Cortex of kidney (tissue), 1 donor: ENCODE measurements at places on chromosomes 3 and 15.

- DNase-seq: no peak
Observed at GRCh38 chr3:71010726-71011455, 572.6 kb downstream of the FOXP1 start.

DNA sequence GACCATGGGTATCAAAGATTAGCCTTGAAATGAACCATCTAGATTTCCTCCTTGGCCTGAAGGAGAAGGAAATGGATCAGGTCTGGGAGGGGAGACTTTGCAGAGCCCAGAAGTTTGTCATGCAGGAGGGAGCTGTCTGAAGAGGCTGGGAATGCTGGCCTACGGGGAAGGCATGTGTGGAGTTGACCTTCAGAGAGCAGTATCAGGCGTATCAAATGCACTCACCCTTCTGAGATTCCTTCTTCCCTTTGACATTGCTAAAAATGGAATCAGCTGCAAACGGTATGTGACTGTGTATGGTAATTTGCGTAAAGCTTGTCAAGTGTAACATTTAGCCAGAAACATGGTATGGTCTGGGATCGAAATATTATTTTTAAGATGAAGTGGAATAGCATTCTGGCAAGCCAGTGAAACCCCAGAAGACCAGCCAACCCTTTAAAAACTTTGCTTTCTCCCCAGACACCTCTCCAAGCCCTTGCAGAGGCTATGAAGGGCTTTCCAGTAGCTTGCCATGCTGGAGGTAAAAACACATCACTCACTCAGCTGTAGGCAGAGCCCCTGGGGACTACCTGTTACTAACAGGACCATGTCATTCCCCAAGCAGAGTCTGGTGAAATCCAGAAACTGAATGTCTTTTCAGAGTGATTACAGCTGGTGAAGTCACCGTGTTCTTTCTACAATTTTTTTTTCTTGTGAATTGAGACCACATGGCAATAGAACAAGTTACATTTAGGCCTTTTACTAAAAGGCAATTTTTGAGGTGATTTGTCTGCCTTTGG lies 174.7 kb upstream of the SLC24A5 start:
- DNase-seq: no peak

- no peak for DNase-seq
Observed at GRCh38 chr15:54608876-54609835, 587.6 kb downstream of the RSL24D1 start.

DNA sequence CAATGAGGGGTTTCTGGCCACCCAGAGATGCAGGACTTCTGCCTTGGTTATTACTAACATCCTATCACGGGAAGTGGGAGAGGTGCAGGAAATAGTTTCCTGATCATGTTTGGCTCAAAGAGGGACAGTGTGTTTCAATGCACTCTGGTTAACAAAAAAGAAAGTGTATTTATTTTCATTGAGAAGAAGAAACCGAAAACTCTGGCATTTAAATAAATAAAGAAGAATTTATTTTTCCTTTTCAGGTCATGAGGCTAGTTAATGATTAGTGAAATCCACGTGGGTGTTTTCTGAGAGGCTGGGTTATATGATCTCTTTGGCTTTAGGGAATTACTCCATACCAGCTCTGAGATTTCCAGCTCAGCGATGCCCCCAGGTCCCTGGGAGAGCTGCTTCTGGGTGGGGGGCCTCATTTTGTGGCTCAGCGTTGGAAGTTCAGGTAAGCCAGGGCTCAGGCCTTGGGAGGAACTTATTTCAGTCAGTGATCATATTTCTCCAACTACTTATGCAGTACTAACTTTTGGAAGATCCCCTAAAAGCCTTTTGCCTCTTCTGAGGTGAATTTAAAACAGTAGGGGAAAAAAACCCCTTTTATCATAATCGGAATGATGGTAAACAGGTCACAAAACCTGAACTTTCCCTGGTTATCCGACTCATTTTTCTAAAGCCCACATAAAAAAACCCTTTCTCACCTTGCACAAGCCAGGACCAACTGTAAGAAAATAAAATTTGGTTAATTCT lies at the start of gene PLA1A:
TSS of gene PLA1A (plus strand) at position 338 of the 741 bp plus-strand sequence. CDS start at position 367, 29 bp downstream.
- DNase-seq: no peak

DNA sequence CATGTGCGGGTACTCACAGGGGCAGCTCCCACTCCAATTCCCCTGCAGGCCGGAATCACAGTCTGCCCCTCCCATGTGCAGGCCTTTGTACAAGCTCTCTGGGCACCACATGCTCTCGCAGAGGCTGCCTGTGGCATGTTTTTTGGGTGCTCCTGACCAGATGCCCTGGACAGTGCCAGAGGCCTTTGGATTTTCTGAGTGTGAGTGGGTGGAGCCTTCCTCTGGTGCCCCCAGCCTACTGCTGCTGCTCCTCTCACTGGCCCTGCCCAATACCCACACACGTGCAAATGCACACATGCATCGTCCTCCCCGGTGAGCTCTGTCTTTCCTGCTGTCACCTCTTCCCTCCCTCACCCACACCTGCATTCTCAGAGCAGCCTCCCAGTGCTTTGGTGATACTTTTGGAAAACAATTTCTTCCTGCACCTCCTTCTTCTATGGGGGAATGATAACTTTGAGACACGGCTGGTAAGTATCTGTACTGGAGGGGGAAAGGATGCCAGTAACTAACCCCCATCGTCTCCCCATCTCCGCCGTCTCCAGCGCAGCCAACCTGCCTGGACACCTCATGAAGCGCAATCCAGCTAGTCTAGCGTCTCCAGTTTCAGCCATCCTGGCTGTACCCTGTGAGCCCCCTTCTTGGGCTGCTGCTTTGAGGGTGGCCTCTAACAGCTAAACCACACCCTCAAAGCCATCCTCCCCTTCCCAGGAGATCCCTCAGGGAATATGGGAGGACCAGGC lies 229.4 kb upstream of the TOPAZ1 start:
- DNase-seq: no peak

GRCh38 chr3:155064920-155065319 lies 15.2 kb upstream of the MME start:
- no peak for DNase-seq

DNA sequence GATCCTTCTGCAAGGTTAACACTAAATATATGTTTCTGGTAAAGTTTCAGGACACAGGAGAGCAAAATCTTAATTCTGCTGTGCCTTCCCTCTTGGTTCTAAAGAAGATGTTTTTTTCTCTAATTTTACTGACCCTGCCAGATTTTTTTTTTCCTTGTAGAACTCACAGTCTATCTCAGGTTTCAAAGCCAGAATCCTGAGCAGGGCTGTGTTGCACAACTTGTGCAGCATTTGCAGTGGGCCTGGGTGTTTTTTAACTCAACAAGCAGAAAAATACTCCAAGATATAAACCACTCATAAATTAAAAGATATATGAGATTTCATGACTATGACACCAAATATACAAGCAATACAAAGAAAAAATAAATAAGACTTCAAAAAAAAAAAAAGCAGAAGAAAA lies 40.2 kb upstream of the ARF4 start:
- DNase-seq: no peak

GRCh38 chr3:127590593-127591465 lies at the start of gene TPRA1:
Gene TPRA1, minus strand, starts transcription at chr3:127590733. Its CDS starts 10,587 bp downstream, at chr3:127580146.
- DNase-seq: no peak

DNA sequence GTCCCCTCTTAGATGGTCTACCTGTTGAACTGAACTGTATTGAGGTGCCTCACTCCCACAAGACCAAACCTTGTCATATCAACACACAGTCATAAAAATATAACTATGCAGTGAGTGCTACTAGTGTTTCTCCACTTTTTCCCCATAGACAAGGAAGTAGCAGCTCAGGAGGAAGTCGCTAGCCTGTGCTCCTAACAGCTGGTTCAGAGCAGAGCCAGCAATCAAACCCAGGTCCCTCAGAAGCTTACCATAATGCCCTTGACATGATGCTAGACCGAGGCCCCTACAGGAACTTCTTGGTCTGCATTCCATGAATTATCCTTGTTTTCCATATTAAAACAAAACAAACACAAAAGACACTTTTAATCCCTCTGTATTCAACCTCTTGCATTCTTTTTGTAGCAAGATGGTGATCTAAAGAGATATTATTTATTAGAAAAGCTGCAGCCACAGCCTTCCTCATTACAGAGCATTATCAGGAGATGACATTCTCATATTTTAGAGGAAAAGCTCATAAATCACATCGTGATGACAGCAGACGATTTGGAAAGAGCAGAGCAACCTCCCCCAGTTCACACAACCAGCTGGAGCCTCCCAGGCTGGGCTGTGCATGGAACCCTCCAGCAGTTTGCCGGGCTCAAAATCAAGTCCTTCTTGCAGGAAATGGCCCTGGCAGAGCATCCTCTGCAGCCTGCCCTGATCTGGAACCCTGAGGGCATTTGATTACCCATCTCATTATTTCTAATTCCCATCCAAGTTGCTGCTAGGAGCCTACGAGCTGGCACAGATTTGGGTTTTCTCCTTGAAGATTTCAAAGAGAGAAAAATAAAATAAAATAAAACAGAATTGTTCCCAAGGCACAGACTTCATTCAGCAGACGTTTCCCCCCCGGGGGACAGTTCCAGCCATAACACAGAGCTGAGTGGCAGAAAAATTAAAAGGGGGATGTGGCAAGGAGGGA lies 118.8 kb downstream of the SRGAP3 start:
- DNase-seq: no peak

DNA sequence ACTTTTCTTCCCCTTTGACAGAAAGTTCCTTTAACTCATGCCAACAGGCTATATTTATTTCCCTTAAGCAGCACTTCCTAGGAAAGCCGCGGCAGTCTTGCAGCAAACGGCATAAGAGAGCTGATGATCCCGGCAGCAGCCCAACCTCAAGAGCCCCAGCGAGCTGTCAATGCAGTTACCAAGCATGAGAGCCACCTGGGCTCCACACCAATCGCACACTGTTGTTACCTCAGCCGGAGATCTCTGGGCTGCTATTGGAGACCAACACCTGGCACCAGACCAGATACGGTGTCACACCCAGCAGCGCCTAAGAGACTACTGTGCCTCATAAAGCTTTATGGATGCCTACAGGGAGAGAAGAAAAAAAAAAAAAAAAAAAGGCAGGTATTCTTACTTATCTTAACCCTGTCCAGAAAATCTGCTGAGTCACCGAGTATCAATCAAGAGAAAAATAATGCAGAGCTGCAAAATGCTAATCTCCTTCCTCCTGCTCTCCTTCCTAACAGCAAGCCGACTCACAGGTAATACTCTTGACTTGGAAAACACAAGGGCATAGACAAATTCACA lies 11.7 kb downstream of the ABCC5 start:
- no peak for DNase-seq

- no peak for DNase-seq
Observed at GRCh38 chr3:17339132-17339575, 403.3 kb downstream of the TBC1D5 start.

- DNase-seq: no peak
Observed at GRCh38 chr15:70799667-70800450, 36.5 kb upstream of the UACA start.

GRCh38 chr15:73679964-73680363 lies 4.2 kb upstream of the CD276 start:
- DNase-seq: no peak

- DNase-seq: no peak
Observed at GRCh38 chr3:30948426-30948825, 54.0 kb upstream of the GADL1 start.

DNA sequence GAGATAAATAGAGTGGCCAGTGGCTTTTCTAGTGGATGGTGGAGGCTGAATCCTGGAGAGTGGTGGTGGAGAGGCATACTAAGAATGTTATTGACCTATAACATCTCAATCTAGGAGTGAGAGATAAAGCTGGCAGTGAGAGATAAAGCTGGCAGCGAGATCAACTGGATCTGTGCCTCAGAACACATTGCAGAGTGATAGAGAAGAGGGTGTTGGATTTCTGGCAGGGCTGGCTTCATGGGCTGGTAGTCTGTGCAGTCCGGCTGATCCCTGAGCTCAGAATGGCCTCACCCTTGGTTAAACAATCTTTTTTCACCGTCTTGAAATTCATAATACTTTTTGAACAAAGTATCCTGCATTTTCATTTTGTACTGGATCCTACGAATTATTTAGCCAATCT lies 221.2 kb downstream of the NLGN1 start:
- no peak for DNase-seq

DNA sequence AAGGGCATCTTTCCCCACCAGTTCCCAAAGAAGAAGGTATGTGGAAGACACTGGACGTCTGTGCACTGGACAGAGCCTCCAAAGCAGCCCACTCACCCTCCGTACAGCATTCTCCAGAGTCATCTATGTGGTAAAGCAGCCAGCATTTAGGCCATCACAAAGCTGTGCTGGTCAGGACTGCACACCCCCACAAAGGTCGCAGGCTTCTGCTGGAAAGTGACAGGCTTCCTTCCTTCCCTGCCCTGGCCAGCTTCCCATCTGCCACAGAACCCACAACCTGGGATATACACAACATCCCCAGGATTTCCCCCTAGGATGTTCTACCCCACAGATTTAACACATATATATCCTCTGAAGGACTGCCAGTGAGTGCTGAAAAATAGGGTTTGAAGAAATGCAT lies 64.6 kb upstream of the GALNT15 start:
- no peak for DNase-seq

DNA sequence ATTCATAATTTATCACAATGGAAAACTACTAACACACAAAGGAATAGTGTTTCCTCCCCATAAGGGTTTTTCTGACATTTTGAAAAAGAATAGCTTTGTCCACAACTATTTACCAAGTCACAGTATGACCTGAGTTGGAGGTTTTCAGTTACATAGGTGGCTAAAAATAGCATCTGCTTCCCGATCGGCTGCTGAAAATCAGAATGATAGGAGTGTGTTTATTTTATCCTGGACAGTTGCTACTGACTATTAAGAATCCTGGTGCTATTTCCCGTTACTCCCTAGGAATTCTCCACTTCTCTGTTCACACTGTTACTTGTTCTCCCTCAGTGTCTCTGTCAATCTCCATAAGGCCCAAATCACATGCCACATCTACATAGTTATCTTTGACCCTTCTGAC lies 353.9 kb upstream of the RARB start:
- DNase-seq: no peak

DNA sequence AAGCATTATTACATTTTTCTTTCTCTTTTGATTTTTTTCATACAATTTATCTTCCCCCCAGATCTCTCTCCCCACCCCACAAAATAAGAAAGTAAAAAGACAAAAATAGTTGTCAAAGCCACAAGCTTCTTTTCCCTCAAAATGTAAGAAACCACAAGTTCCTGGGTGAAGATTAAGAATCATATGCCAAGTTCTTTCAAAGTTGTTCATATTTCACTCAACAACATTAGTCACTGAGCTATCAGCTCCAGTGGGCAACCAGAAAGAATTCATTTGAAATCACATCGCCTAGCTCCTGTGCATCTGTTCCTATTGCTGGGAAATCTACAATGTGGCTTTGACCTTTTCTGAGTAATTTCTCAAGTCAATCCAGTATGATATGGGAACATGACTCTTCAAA lies 681.6 kb upstream of the ARPP21 start:
- DNase-seq: no peak

- no peak for DNase-seq
Observed at GRCh38 chr15:47158573-47158972, 558.7 kb upstream of the SEMA6D start.

- DNase-seq: no peak
Observed at GRCh38 chr3:5811016-5811415, 623.5 kb downstream of the EDEM1 start.

GRCh38 chr3:148829926-148830325 lies 2.3 kb downstream of the CPB1 start:
- DNase-seq: no peak

DNA sequence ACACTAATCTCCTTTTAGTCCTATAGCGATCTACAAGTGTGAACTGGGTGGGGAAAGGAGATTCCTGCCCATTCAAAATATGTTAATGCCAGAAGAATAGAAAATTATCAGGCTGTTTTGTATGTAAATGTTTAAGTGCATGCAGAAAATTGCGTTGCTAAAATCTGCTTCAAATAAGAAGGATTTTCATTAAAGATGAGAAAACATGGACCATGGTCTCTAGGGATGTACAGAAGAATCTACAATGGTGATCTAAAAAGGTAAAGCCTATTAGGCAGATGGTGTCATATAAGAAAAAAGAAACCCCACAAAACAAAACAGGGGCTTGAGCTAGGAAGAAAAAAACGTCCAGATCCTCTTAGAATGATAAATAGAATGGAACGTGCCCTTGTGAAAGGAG lies 287.5 kb upstream of the ROBO1 start:
- DNase-seq: no peak
